ENCODE measurements at places on chromosomes 13 and 19.

- no peak for DNase-seq
- H3K27ac ChIP-seq = no peak overlapping the region
- H3K27me3 ChIP-seq = no peaks in the 10 kb centered on the region
- no peaks in the 10 kb centered on the region for H3K36me3 ChIP-seq
- H3K4me3 ChIP-seq = no peak overlapping the region
Observed at GRCh38 chr13:41241626-41242025, 21.8 kb downstream of the MTRF1 start.

DNA sequence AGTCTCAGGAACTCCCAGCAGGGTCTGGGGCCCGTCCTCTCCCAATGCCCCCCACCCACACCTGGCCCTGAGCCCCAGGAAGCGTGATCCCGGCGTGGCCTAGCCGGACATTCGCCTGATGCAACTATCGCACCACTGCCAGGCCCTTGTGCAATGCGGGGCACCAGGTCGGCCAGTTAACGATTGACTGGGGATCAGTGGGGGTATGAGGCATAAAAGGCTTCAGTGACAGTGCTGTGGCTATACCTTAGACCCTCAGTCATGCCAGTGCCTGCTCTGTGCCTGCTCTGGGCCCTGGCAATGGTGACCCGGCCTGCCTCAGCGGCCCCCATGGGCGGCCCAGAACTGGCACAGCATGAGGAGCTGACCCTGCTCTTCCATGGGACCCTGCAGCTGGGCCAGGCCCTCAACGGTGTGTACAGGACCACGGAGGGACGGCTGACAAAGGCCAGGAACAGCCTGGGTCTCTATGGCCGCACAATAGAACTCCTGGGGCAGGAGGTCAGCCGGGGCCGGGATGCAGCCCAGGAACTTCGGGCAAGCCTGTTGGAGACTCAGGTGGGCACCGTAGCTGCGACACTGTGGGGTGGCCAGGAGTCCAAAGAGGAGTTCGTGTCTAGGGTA is at the start of gene ANGPTL8:
TSS of gene ANGPTL8 (plus strand) at position 243 of the 624 bp plus-strand sequence. CDS start at position 262, 19 bp downstream.
- H3K36me3 ChIP-seq = no peaks in the 10 kb centered on the region
- DNase-seq = no peak
- H3K4me3 ChIP-seq = no peak within 1 kb of the TSS
- H3K4me1 ChIP-seq = peaks cover 7% of the 10 kb centered on the region
- peaks cover 12% of the 10 kb centered on the region for H3K27me3 ChIP-seq

- no peak overlapping the region for H3K27ac ChIP-seq
- no peak overlapping the region for H3K4me3 ChIP-seq
- no peaks in the 10 kb centered on the region for H3K27me3 ChIP-seq
- no peaks in the 10 kb centered on the region for H3K36me3 ChIP-seq
- DNase-seq = no peak
Observed at GRCh38 chr13:53507741-53508140, 479.1 kb downstream of the OLFM4 start.

DNA sequence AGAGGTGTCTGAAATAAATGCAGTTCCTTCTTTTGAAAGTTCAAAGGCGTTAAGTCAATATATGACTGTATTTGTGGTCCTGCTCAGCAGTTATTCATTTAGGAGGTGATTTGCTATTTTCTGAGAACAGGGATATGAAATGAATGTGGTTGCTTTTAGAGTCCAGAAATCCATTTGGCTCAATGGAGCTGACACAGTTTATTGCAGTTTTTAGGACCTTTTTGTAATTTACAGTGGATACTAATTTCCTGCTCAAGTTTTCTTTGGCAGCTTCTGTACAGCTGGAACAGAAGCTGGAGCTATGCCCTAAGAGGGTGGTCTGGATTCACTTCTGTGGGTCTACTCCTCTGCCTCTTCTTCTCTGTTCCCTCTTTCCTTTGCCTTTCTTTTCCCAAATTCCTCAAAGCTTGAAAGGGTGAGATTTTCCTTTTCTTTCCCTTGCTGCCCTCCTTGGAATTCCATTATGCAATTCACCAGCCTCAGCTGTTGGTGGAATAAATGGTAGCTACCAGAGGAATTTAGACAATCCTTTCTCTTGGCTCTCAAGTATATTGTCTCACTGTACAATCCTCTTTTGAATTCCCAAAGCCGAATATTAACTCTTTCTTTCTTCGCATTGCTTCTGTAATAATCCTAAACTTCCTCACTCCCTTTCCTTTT is 39.9 kb downstream of the ITGBL1 start:
- H3K27me3 ChIP-seq = no peaks in the 10 kb centered on the region
- H3K36me3 ChIP-seq = no peaks in the 10 kb centered on the region
- no peaks in the 10 kb centered on the region for H3K4me1 ChIP-seq

DNA sequence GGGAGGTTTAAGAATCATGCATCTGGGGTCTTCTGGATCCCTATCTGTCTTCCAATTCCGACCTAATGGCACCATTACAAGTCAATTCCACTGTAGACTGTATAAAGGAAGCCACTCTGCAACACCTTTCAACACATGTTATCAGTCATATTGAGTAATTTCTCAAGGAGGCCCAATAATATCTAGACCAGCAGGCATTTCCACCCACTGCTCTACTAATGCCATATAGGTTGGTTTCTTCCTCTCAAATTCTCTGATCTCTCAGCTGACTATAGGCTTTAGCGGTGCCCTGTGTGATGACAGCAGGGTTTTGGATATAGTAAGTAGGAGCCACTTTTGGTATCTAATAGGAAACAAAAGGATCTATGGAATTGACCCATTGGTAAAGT is 12.4 kb upstream of the ITM2B start:
- peak overlapping the region; percentile 81 for H3K4me3 ChIP-seq
- H3K27ac ChIP-seq = peak overlapping the region; percentile 38
- H3K27me3 ChIP-seq = no peaks in the 10 kb centered on the region
- H3K36me3 ChIP-seq = peaks cover 8% of the 10 kb centered on the region
- H3K4me1 ChIP-seq = peaks cover 45% of the 10 kb centered on the region
- DNase-seq = peak; percentile 32
